Esophagus squamous epithelium (tissue), 5 donors: ENCODE measurements at places on chromosomes 2 and 18. TPM values are rescaled to one million over a fixed set of nuclear protein-coding genes. Genes with fewer than 3 reads are reported as not detected.
A peak's percentile ranks its signal among the peaks of the same experiment; 100 is the strongest.

DNA sequence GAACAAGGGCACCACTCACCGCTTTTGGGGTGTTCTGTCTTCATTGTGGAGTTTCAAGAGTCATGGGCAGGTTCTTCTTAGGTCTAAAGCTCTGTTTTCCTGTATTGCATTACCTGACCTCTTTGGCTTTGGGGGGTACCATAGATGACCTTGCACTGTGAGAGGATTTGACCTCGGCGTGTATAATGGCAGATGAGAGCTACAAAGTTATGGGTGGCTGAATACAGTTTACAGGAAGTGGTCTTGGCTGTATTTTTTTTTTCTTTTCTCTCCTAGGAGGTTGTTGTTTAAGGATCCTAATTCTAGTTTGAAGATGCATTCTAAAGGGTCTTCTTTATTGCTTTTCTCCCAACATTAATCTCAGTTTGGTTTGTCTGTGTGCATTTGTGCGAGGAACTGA, 11.5 kb downstream of the GAL3ST2 start:
- no peak overlapping the region for H3K27ac ChIP-seq
- H3K27me3 ChIP-seq = no peaks in the 10 kb centered on the region
- H3K36me3 ChIP-seq = no peaks in the 10 kb centered on the region
- no peaks in the 10 kb centered on the region for H3K4me1 ChIP-seq
- no peak for DNase-seq

GRCh38 chr2:152962446-152962845, 244.0 kb downstream of the ARL6IP6 start:
- no peaks in the 10 kb centered on the region for H3K4me1 ChIP-seq
- H3K4me3 ChIP-seq = no peak overlapping the region
- H3K27me3 ChIP-seq = no peaks in the 10 kb centered on the region
- DNase-seq = no peak
- no peaks in the 10 kb centered on the region for H3K36me3 ChIP-seq

DNA sequence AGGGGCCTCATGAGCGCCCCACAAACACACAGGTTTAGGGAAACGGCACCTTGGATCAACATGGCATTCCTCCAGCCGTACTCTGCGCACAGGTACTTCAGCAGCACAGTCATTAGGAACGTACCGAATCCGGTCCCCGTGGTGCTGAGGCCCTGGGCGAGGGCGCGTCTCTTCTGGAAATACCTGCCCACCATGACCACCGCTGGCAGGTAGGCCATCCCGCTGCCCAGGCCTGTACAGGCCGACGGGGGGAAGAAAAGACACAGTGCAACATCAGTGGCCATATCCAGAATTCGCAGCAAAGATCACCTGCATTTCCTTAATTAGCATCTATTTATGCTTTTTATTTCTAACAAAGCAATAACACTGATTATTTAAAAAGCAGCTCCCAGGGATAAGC, 22.2 kb downstream of the SLC16A14 start:
- no peak for DNase-seq
- H3K36me3 ChIP-seq = no peaks in the 10 kb centered on the region
- H3K27ac ChIP-seq = no peak overlapping the region
- H3K27me3 ChIP-seq = no peaks in the 10 kb centered on the region
- no peaks in the 10 kb centered on the region for H3K4me1 ChIP-seq
- H3K4me3 ChIP-seq = no peak overlapping the region

DNA sequence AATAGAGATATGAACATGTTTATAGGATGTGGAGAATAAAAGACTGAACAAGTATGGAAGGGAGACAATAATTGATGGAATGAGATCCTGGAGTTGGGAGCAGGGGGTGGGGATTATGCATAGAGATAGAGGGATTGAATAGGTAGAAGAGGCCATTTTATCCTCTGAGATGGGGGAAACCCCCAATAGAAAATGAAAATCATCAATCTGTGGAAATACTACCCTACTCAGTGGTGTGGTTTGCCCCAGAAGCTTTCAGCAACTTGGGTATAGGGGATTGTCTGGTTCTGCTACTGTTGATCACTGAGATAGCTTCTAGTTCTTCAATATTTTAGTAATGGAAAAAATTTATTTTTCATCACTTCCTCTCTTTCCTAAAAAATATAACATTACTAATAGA, 41.1 kb upstream of the RMND5A start:
- no peak overlapping the region for H3K4me3 ChIP-seq
- no peaks in the 10 kb centered on the region for H3K36me3 ChIP-seq

DNA sequence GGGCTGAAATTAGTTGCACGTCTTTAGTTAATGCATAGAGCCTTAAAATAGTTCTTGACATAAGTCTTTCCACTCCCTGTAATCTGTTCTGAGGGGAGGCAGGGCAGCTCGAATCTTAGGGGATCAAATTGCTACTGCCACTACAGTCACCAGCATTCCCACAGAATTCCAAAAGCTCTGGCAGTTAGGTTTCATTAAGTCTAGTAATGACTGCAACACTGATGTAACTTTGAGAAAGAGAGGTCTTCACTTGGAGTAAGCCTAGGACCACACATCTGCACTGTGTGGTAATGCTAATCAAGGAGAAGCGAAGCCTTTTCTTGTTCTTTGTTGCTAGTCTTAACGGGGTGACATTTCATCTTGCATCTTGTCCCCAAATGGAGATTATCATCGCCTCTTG, 19.3 kb upstream of the NCK2 start:
- no peak overlapping the region for H3K27ac ChIP-seq
- no peak overlapping the region for H3K4me3 ChIP-seq
- no peaks in the 10 kb centered on the region for H3K27me3 ChIP-seq
- H3K4me1 ChIP-seq = peaks cover 8% of the 10 kb centered on the region
- no peak for DNase-seq
- H3K36me3 ChIP-seq = no peaks in the 10 kb centered on the region

- H3K27me3 ChIP-seq = no peaks in the 10 kb centered on the region
- H3K4me3 ChIP-seq = no peak overlapping the region
- no peak overlapping the region for H3K27ac ChIP-seq
- no peak for DNase-seq
- no peaks in the 10 kb centered on the region for H3K36me3 ChIP-seq
- H3K4me1 ChIP-seq = no peaks in the 10 kb centered on the region
Measured at GRCh38 chr2:178700922-178701342, 106.3 kb downstream of the TTN start.

DNA sequence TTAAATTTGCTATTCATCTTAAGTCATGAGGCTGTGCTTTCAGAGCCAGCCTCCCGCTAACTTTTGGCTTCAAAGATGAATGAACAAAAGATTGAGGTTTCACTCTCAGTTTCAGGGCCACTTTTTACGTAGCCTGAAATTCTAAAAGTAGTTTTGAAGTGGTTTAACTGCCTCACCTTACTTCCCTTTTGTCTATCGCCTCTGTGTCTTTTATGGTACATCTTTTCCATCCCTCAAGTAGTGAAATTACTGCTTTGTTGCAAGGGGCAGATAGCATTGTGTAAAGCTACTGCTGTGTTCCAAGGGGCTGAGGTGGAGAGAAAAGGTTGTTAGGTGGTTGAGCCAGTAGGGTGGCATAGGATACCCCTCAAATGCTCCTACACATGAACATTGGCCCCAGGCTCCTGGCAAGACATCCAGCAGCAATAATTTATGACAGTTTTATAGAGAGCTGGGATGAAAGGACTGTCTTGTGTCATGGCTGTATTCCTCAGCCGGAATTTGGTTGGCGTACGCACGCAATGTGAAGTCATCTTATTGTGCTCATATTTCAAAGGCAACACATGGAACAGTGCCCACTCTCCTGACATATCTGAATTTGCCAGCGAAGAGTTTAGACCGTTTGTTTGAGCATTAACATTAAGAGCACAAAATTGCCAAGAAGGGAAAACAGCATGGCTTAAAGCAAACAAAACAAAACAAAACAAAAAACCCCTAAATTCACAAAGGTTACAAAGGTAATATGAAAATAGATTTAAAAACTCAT, 32.2 kb downstream of the QPCT start:
- peaks cover 16% of the 10 kb centered on the region for H3K4me1 ChIP-seq
- no peaks in the 10 kb centered on the region for H3K36me3 ChIP-seq
- DNase-seq = no peak
- peak overlapping the region; percentile 37 for H3K27ac ChIP-seq
- no peak overlapping the region for H3K4me3 ChIP-seq
- no peaks in the 10 kb centered on the region for H3K27me3 ChIP-seq

- H3K4me1 ChIP-seq = peaks cover 28% of the 10 kb centered on the region
- H3K4me3 ChIP-seq = no peak overlapping the region
- H3K27me3 ChIP-seq = peaks cover 22% of the 10 kb centered on the region
Measured at GRCh38 chr2:236972491-236973342, 113.0 kb upstream of the COPS8 start.

- no peaks in the 10 kb centered on the region for H3K4me1 ChIP-seq
- no peak overlapping the region for H3K4me3 ChIP-seq
- H3K36me3 ChIP-seq = peaks cover 84% of the 10 kb centered on the region
- H3K27ac ChIP-seq = no peak overlapping the region
- DNase-seq = no peak
Measured at GRCh38 chr2:23705771-23706612, 220.9 kb downstream of the ATAD2B start.

GRCh38 chr18:3062798-3063680, 50.1 kb upstream of the LPIN2 start:
- H3K36me3 ChIP-seq = no peaks in the 10 kb centered on the region
- H3K27me3 ChIP-seq = no peaks in the 10 kb centered on the region
- no peak overlapping the region for H3K27ac ChIP-seq
- H3K4me3 ChIP-seq = peak overlapping the region; percentile 13
- no peak for DNase-seq

- H3K27ac ChIP-seq = no peak overlapping the region
- no peaks in the 10 kb centered on the region for H3K4me1 ChIP-seq
- no peak overlapping the region for H3K4me3 ChIP-seq
- no peaks in the 10 kb centered on the region for H3K36me3 ChIP-seq
- no peaks in the 10 kb centered on the region for H3K27me3 ChIP-seq
Measured at GRCh38 chr18:40631319-40631718, 1323.7 kb upstream of the PIK3C3 start.

GRCh38 chr2:237864444-237864931, 5.1 kb downstream of the RAMP1 start:
- no peak overlapping the region for H3K4me3 ChIP-seq
- no peak for DNase-seq
- H3K36me3 ChIP-seq = no peaks in the 10 kb centered on the region
- H3K27ac ChIP-seq = no peak overlapping the region
- H3K27me3 ChIP-seq = peaks cover 56% of the 10 kb centered on the region
- H3K4me1 ChIP-seq = peaks cover 4% of the 10 kb centered on the region

GRCh38 chr2:131125195-131125757, 20.1 kb downstream of the PLEKHB2 start:
- no peaks in the 10 kb centered on the region for H3K27me3 ChIP-seq
- no peak overlapping the region for H3K4me3 ChIP-seq
- peaks cover 87% of the 10 kb centered on the region for H3K36me3 ChIP-seq
- H3K27ac ChIP-seq = no peak overlapping the region
- no peak for DNase-seq

DNA sequence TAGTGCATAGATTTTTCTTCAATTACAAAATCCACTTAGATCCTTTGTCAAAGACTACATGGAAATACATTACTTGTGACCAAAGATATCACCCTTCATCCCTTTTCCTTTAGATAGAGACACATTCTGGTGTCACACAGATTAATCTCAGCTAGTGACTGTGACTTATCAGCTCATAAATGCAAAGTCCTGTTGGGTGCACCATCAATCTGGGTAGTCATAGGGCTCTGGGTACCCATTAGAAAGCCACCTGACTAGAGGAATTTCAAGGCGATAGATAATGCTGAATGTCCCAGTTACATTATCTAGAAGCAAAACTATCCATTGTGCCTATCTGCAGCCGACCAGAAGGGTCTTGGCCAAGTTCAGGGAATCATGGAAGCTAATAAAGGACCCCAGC, 2.6 kb upstream of the APOB start:
- H3K27me3 ChIP-seq = no peaks in the 10 kb centered on the region
- no peak overlapping the region for H3K27ac ChIP-seq
- H3K36me3 ChIP-seq = no peaks in the 10 kb centered on the region
- H3K4me3 ChIP-seq = no peak overlapping the region
- peaks cover 9% of the 10 kb centered on the region for H3K4me1 ChIP-seq
- DNase-seq = no peak

DNA sequence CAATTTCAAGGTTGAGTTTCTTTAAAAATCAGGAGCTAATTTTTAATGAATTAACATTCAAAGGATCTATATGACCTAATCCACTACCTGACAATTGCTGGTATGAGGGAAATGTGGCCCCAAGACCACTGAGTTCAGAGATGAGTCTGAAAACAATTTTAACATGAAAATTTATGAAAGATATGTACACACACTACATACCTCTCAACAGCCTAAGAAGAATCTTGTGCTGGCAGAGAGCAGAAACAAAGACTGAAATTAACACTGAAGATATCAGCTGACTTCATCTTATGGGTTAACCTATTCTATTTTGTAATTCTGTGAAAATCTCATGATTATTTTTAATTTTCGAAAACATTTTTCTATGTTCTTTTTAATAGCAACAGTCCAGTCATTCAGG, 1.7 kb downstream of the FAP start:
- no peaks in the 10 kb centered on the region for H3K36me3 ChIP-seq
- H3K4me1 ChIP-seq = peaks cover 10% of the 10 kb centered on the region
- no peak overlapping the region for H3K4me3 ChIP-seq

The ZNF396 gene
- 2.0 TPM for total RNA-seq

The DSG1 gene
- 60.2 TPM for total RNA-seq

The EGR4 gene
- not detected for total RNA-seq

The SCN9A gene
- 0.13 TPM for total RNA-seq

The SPHKAP gene
- under 0.01 TPM for total RNA-seq

The LRRC30 gene
- total RNA-seq = not detected

The LRPPRC gene
- 48.7 TPM for total RNA-seq
